ENCODE measurements at places on chromosomes 7 and 10.

DNA sequence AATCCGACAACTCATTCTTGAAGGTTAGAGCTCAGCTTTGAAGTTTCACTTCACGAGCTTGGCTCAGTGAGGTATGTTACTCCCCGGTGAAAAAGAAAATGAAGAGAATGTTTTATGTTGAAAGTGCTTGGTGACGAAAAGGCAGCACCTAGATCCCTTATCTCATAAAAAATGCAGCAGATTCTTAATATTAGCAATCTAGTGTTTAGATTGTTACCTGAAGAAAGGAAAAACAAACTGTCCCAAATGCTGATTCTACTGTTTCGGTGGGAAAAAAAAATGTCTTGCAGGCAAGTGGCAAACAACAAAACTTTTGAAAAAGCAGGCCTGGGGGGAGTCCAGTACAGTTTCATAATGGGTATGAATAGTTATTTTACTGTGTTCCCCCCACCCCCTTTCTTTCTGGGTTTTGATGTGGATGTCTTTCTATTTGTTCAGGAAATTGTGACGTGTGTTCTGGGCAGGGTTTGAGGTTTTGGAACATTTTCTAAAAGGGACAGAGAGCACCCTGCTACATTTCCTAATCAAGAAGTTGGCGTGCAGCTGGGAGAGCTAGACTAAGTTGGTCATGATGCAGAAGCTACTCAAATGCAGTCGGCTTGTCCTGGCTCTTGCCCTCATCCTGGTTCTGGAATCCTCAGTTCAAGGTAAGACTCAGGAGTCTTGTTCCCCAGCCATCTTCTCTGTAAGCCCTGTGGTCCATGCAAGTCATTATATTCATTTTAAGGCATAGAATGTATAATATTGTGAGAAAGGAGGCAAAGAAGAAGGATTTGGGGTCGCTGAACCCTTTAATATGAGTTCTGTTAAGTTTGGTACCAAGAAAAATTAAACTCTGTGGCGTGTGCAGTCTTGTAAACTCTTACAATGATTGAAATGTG lies at the start of gene SRGN:
TSS of gene SRGN (plus strand) at position 514 of the 881 bp plus-strand sequence. CDS start at position 569, 55 bp downstream.
- DNase-seq = peak; percentile 90

DNA sequence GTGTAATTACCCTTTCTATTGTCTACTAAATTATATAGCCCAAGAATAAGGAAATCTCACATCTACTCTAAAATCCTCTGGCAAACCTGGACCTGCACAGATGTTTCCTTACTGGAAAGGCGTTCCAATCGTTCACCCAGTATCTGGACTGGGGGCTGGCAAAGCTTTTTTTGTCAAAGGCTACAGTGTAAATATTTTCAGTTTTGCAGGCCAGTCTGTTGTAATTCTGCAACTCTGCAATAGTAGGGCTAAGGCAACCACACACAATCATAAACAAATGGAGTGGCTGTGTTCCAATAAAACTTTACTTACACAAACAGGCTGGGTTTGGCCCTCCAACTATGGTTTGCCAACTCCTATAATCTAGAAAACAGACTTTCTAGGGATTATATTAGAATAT lies 56.2 kb downstream of the GLI3 start:
- DNase-seq = no peak

DNA sequence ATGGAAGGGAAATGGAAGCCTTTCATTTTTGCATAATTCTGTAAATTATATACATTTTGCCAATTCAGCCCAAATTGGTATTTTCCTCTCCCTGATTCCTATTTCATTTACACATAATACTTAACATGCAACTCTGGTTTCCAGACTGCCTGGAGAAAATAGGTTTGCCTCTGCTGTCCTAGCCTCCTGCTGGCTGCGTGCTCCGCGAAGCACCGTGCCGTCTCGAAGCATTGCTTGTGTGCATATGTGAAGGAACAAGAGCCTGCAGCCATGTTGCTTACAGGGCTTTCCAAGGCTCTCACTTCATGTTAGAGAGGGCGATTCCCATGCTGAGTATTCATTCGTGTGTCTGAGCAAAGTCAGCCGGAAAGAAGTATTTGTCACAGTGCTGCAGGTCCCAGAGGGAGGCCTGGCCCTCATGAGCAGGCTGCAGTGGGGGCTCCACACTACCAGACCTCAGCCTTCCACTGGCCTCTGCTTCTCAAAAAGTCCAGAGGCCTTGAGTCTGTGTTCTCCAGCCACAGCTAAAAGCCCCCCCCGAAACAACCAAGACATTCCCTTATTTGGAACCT lies 66.5 kb downstream of the CLRN3 start:
- no peak for DNase-seq

GRCh38 chr10:33216661-33217427 lies 117.6 kb downstream of the NRP1 start:
- no peak for DNase-seq

DNA sequence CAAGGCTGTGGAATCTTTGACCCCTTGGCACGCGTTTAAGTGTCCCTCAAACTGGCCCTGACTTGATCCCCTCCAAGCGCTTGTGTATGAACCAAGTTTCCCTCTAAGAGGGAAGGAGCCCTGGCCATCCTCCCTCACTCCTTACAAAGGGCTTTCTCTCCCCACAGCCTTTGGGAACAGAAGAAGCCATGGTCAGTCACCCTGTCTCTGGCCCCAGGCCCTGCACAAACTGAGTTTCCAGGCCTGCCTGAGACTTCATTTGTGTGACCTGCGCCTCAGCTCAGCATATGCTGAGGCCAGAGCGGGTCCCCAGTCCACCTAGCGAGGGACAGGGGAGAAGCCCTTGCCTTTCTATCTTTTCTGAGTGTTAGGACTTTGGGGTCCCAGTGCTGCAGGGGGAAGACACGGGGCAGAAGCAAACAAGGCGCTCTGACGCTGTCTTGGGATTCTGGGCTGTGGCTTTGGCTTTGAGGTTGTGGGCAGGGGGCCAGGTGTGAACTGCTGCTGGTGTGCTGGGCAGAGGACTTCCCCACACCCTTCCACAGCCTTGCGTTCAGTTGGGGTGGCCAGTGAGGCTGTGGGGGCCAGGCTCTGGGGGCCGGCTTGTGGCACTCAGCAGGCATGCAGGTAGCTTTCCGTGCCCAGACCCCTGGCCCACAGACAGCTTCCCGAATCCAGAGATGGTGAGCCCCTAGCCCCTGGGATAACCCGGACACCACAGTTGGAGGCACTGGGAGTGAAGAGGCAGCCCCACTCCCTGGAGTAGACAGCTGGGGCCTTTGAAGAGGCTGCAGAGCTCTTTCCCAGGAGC lies 1.5 kb downstream of the RET start:
- no peak for DNase-seq
